Adrenal gland (tissue), 19 donors: ENCODE measurements at places on chromosomes 1 and 21.

- DNase-seq, result peak; percentile 37
Measured at GRCh38 chr1:170494369-170494768, 37.6 kb upstream of the GORAB start.

GRCh38 chr1:73898540-73898939, 299.4 kb downstream of the LRRIQ3 start:
- no peak for DNase-seq

- DNase-seq, result no peak
Measured at GRCh38 chr1:111615870-111616715, 3.5 kb upstream of the RAP1A start.

DNA sequence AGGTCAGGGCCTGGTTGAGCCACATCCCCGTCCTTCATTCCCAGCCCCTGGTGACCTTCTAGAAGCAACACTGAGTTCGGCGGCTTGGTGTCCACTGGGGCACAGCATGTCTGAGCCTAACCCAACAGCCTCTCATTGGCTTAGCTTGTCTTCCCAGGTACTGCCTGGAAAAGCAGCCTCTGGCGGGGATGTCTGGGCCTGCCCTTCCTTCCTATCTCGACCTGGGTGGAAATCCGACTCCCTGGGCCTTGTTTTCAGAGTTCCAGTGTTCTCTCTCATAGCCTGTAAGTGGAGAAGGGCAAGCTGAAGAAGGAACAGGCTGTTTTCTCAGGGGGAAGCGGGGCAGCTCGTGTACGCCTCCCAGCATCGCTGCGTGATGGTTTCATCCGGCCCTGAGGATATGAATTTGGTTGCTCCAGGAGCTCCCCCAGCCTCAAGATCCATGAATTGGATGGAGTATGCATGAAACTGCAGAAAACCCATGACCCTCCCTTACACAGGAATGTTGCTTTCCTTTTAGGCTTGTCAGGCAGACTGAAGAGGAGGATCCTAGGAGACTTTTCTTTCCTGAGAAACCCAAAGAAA, 116.5 kb upstream of the IRF2BP2 start:
- no peak for DNase-seq

- no peak for DNase-seq
Measured at GRCh38 chr1:156134716-156135435, 18.5 kb upstream of the SEMA4A start.

DNA sequence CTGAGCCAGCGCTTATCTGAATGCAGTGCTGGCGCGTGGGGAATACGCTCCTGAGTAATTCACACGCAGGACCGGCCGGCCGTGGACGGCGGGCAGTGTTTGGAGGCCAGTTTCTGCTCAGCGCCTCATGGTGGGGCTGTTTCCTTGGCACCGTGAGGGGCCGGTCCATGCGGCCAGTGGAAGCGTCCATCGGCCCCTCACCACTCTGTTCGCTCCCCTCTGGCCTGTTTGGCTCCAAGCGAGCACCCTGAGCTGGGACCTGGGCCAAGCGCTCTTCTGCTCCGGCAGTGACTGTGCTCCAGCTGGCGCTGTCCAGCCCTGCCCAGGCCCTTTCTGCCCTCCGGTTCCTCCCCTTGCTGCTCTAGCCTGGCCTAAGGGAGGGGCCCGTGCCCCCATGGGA, 16.3 kb upstream of the PLCH2 start:
- peak; percentile 74 for DNase-seq

DNA sequence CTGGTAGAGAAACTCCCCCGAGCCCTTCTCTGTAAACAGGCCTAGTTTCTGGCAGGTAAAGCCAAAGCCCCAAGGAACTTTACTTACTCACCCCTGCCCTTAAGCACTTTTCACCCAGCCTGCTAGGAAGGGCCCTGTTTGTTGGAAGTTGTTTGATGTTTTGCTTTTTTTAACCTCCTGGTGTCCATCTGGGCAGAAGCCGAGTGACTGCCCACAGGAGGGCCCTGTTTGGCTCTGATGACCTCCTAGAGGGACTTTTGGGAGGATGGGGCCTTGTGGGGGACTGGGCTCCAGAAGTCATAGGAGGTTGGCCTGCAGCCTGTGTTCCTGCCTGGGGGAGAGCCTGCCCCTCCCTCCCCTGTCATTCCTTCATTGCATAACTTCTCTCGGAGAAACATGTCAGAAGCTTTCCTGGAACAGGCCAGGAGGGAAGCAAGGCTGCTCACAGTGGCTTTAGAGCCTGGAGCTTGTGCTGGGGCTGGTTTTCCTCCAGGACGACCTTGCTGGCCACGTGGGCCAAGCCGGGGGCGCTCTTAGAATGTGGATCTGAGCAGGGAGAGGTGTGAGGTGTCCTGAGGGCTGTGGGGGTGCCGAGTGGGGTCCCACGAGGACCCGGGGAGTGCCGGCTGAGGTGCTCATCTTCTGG, 33.9 kb downstream of the COQ8A start:
- DNase-seq, result peak; percentile 83
